ENCODE measurements at places on chromosomes 4 and X.

GRCh38 chr4:151484396-151485102 lies 75.6 kb downstream of the FHIP1A start:
- no peak for DNase-seq

DNA sequence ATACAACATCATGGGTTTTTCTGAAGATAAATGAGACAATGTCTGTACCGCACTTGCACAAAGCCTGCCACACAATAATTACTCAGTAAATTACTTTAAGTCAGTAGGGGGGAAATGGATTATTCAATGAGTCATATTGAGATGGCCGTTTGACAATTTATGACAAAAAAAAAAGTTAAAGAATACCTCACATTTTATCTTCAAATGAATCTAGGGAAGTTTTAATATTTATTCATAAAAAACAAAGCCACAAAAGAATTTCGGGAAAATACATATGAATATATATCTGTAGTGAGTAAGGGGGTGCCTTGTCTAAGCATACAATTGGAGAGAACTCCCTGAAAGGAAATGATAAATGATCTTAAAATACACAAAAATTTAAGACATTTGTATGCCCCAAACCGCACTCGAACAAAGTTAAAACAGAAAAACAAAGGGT lies 197.0 kb upstream of the SLC7A11 start:
- no peak for DNase-seq

- DNase-seq = no peak
Measured at GRCh38 chrX:19121466-19121865, 802 bp downstream of the ADGRG2 start.

DNA sequence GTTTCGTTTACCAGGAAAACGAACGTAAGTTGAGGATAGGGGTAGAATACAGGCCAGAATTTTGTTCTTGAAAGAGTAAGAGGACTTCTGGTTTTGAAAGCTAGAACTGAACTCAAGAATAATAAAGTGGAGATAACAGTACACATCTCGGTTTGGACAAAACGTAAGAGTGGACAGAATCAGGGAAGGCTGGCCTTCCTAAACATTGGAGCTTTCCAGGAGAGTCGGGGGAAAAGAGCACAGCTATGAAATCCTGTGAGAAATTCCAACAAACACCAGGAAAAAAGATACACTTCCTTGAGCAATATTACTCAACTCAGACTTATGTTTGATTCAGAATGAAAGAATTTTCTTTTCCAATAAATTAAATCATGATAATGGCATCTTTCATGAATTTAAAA lies 1.2 kb downstream of the CTSO start:
- DNase-seq = no peak
